ENCODE measurements at places on chromosomes 16 and 17.

- no peak for DNase-seq
Measured at GRCh38 chr17:10797476-10798328, 6.2 kb downstream of the TMEM238L start.

DNA sequence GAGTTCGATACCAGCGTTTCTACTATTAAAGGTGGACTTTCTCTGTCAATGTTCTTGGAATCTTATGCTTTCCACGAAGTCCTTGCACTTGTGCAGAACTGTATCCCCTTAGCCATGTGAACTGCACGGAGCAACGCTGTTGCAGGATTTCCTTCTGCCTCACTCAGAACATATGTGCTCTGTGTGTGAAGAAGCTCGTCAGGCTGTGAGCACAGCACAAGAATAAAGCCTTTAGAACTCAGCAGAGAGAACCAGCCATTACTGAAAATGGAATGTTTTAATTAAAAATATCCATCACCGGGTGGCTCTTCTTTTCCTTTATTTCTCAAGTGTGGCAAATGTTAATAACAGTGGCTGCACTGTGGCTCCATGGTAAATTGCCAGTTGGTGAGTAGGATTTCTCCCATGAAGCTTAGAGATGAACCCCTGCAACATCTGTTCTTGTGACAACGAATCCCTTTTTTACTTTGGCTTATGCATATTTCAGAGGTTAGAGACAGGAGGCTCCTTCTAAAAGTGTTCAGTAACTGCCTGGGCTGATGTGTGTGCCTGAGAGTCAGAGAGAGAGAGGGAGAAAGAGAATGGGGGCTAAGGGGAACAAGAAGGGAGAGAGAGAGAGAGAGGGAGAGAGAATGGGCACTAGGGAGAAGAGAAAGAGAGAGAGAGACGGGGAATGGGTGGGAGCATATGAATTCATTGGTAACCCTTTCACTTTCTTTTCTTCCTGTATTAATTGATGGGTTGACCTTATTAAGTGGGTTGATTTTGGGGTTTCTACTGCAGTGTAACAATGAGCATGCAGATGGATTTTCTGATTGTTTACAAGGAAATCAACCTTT, 50.0 kb downstream of the RPTOR start:
- DNase-seq: no peak

DNA sequence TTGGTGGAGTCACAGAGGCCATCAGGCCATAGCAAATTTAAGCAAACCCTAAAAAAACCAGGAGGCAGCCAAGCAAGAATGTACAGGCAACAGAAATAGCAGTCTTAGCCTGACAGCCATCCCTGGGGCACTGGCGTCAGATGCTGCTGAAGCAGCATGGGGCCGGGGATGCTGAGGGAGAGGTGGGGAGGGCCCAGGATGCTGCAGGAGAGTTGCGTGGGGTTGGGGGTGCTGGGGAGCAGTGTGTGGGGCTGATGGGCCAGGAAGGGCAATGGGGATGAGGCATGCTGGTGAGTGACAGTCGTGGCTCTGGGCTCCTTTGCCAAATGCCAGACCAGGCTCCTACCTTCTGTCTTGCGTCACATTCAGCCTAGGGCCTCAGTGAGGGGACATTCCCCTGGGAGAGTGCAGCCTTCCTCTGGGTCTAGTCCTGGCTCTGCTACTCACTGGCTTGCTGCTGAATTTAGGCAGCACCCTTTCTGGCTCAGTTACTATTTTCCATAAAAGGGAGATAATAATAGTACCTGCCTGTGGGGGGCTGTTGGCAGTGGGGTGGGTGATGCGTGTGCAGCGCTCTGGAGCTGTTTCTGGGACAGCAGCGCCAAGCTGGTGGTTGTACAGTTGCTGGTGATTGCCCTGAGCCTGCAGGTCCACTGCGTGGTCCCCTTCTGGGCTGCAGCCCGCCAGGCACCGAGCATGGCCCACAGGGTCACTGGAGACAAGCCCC, 88.1 kb downstream of the AMFR start:
- DNase-seq: no peak

- DNase-seq: no peak
Measured at GRCh38 chr17:30388321-30389179, 9.8 kb downstream of the CPD start.

- DNase-seq: peak; percentile 64
Measured at GRCh38 chr17:8189041-8189710, 804 bp downstream of the BORCS6 start.

- no peak for DNase-seq
Measured at GRCh38 chr16:50571786-50572185, 23.6 kb downstream of the NKD1 start.

- no peak for DNase-seq
Measured at GRCh38 chr16:70416748-70417616, 21.9 kb downstream of the ST3GAL2 start.

GRCh38 chr16:81040842-81041241, 5.2 kb downstream of the ATMIN start:
- DNase-seq: no peak

DNA sequence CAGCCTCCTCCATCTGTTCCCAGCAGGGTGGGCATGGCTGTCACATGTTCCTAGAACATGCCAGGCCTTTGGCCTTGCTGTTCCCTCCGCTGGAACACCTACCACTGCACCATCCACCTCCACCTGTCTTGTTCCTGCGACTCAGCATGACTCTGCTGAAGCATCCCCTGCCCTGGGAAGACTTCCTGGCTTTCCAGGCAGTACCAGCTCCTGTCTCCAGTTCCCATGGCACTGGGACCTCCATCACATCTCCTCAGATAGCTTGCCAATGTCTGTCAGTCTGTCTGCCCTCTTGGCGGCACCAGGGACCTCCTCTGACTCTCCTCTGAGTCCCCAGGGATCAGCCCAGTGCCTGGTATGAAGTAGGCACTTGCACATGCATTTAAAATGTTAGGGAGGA, 15.7 kb downstream of the PDP2 start:
- DNase-seq: no peak

DNA sequence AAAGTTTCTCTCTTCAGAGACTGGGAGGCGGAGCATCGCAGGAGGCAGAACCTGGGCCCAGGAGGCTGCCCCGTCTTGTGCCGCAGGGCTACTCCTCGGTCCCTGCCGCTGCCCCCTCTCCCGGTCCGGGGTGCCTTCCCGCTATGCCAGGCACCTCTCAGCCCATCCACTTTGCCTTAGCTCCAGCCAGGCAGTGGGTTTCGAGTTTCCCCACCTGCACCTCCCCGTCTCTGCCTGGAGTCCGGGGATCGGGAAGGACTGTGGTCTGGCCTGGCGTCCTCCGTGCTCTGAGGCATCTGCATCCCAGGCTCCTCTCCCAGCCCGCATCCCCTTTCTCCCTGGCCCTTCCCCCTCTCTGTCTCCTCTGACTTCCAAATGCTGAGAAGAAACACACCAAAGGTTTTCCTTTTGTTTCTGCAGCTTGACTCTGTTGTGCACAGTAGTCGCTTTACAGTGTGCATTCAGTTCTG, 26.8 kb upstream of the PIK3R6 start:
- DNase-seq: no peak

DNA sequence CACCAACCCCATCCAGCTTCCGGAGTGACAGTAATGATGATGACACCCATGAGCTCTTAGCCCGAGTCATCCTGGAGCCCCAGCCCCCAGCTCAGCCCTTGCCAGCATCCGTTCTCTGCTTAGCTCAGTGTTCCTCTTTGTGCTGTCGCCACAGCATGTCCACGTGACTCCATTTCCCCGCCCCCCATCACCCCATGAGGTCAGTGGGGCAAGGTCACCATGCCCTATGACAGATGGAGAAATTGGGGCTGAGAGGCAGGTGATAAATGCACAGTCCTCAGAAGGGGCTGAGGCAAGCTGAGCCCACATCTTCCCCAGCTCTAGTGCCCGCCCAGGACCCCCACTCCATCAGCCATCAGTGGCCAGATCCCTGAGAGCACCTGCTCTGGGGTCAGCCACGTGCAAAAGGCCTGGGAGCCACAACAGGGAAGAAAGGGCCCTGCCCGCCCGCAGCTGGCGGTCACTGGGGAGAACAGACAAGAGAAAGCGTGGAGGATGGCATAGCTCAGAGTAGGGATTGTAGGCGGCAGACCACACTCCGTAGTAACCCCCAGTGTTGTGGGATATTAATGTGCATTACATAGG, 17.1 kb downstream of the ITGB4 start:
- no peak for DNase-seq

DNA sequence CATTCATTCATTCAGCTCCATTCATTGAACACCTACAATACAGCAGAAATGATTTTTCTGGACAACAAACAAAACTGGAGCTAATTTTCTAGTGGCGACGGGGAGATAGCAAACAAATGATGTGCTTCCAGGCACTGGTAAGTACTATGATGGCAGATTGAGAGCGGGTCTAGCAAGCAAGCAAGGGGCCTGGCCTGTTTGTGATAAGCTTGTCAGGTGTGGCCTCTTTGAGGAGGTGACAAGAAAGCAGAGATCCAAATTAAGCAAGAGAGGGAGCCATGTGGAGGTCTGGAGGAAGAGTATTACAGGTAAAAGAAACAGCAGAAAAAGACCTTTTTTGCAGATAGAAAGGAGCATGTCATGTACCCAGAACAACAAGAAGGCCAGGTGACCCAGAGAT, 216.1 kb upstream of the CPHXL start:
- no peak for DNase-seq

- peak; percentile 49 for DNase-seq
Measured at GRCh38 chr16:85652431-85653221, 36.1 kb downstream of the GINS2 start.

GRCh38 chr17:61474235-61474927, 22.2 kb downstream of the TBX4 start:
- no peak for DNase-seq

GRCh38 chr16:68310437-68310773, 341 bp downstream of the SLC7A6OS start:
- no peak for DNase-seq

Measured in natural killer cell (primary cell).